ENCODE measurements at places on chromosomes 16 and 17. TPM values are rescaled to one million over a fixed set of nuclear protein-coding genes. Genes with fewer than 3 reads are reported as not detected.

P3H4 gene
- 5.6 TPM for total RNA-seq

DNA sequence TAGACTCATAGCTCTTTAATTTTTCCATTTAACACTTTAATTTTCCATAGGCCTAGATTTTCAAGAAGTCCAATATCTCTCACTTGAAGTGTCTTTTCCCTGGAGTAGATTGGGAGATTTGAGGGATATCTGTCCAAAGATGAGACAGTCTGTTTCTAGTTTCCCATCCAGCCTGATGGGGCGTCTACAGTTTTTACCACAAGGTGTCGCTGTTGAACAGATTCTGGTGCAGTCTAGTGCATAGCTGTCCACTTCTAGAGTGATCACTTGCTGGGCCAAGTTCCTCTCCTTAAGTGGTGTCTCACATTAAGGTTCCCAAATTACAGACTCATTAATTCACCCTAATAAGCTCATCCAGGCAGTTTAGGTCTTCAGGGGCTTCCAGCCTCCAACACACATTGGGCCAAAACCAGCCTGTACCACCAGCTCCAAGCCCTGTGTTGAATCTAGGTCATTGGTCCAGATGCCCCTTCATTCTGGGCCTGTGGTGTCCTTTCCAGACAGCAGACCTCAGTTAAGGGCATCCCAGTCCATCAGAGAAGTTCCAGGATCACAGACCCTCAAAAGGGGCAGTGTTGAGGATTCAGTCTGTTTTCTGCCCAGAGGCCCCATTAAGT lies 9.4 kb downstream of the SNX20 start:
- H3K27me3 ChIP-seq, result no peaks in the 10 kb centered on the region
- H3K4me3 ChIP-seq, result no peak overlapping the region
- no peak overlapping the region for H3K27ac ChIP-seq
- peaks cover 9% of the 10 kb centered on the region for H3K4me1 ChIP-seq
- H3K36me3 ChIP-seq, result no peaks in the 10 kb centered on the region

- no peak overlapping the region for H3K27ac ChIP-seq
- H3K27me3 ChIP-seq, result no peaks in the 10 kb centered on the region
- no peaks in the 10 kb centered on the region for H3K36me3 ChIP-seq
- H3K4me3 ChIP-seq, result no peak overlapping the region
- DNase-seq, result no peak
- H3K4me1 ChIP-seq, result no peaks in the 10 kb centered on the region
These were observed 340.7 kb downstream of the FOXL1 start for GRCh38 chr16:86919078-86919477.

- no peak overlapping the region for H3K4me3 ChIP-seq
- H3K36me3 ChIP-seq, result no peaks in the 10 kb centered on the region
- peaks cover 13% of the 10 kb centered on the region for H3K4me1 ChIP-seq
- no peak for DNase-seq
These were observed 108.2 kb downstream of the N4BP1 start for GRCh38 chr16:48501516-48502377.

DNA sequence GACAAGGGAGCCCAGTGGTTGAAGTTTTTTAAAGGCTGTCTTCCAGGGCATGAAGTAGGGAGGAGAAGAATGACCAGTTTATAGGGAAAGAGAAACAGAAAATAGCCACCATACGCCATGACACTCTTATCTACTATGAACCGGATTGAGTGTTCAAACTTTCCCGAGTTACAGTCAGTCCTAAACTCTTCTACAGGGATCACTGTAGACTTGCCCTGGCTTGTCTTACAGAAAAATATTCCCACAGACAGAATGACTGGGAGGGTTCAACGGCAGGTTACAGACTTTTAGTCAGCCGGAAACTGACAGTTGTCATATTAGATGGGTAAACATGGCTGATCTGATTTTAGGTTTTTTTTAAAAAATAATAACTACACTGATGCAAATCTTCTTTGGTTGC lies 662.5 kb upstream of the SOX9 start:
- H3K4me3 ChIP-seq, result no peak overlapping the region
- H3K27ac ChIP-seq, result no peak overlapping the region
- no peak for DNase-seq
- no peaks in the 10 kb centered on the region for H3K27me3 ChIP-seq
- H3K4me1 ChIP-seq, result no peaks in the 10 kb centered on the region
- no peaks in the 10 kb centered on the region for H3K36me3 ChIP-seq

GRCh38 chr16:67068212-67068753 lies 39.3 kb downstream of the CBFB start:
- H3K27me3 ChIP-seq, result no peaks in the 10 kb centered on the region
- no peak overlapping the region for H3K4me3 ChIP-seq
- no peaks in the 10 kb centered on the region for H3K4me1 ChIP-seq
- no peak for DNase-seq
- peaks cover 24% of the 10 kb centered on the region for H3K36me3 ChIP-seq

DNA sequence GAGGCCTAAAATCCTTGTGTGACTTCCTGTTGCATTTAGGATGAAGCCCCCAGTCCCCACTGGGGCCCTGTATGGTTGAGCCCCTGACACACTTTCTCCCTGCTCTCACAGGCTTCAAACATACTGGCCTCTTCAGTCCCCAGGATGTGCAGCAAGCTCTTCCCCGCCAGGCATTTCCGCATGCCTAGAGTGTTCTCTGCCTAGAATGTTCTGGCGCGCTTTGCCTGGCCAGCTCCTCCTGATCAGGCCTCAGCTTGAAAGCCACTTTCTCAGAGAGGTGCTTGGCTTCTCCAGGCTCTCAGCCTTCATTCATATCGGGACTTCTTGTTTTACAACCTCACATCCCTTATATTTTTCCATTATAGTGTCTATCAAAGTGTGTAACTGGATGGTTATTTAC lies 123.7 kb downstream of the SPACA3 start:
- no peaks in the 10 kb centered on the region for H3K4me1 ChIP-seq
- no peak overlapping the region for H3K4me3 ChIP-seq
- no peaks in the 10 kb centered on the region for H3K36me3 ChIP-seq

DNA sequence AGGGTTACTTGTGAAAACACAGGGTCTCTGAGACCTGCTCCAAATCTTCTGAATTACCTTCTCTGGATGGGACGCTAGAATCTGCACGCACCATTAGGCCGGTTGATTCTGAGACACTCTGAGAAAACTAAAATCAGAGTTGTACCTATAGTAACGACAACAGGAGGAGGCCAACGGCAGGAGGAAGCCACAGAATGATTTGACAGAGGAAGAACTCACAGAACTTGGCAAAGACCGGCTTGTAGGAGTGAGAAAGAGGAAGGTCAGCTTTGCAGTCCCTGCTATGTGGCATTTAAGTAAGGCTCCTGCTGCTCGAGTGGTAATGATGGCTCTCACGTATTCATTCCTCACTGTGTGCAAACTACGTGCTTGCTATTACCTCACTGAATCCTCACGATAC lies 483.0 kb downstream of the TMEM114 start:
- no peak overlapping the region for H3K27ac ChIP-seq
- no peak overlapping the region for H3K4me3 ChIP-seq
- H3K36me3 ChIP-seq, result no peaks in the 10 kb centered on the region
- DNase-seq, result no peak
- no peaks in the 10 kb centered on the region for H3K4me1 ChIP-seq

Data from liver (tissue), 10 donors.